ENCODE measurements at places on chromosomes 3 and 15.
A peak's percentile ranks its signal among the peaks of the same experiment; 100 is the strongest.

DNA sequence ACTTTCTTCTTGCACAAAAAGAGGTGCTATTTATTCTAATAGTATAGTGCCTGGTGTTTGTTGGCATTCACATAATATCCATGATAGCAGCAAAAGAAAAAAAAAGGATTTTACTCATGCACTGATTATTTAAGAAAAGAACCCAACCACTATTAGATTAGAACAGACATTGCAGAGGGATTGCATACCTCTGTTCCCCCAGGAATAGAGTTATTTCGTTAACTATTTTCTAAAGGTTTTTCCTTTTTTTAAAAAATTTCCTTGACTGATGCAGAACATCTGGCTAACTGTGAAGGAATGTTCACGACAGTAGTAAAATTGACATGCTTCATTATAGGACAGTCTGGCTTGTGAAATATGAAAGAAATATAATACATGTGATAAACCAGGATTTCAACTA lies 136.6 kb upstream of the PTX3 start:
- DNase-seq: no peak

- no peak for DNase-seq
Measured at GRCh38 chr3:161454615-161455014, 42.0 kb upstream of the OTOL1 start.

GRCh38 chr3:180624714-180625113 lies 22.8 kb downstream of the TTC14 start:
- no peak for DNase-seq

- DNase-seq: no peak
Measured at GRCh38 chr3:11808231-11808630, 38.5 kb downstream of the TAMM41 start.

- peak; percentile 77 for DNase-seq
Measured at GRCh38 chr15:77959432-77959879, 118.1 kb downstream of the TBC1D2B start.

DNA sequence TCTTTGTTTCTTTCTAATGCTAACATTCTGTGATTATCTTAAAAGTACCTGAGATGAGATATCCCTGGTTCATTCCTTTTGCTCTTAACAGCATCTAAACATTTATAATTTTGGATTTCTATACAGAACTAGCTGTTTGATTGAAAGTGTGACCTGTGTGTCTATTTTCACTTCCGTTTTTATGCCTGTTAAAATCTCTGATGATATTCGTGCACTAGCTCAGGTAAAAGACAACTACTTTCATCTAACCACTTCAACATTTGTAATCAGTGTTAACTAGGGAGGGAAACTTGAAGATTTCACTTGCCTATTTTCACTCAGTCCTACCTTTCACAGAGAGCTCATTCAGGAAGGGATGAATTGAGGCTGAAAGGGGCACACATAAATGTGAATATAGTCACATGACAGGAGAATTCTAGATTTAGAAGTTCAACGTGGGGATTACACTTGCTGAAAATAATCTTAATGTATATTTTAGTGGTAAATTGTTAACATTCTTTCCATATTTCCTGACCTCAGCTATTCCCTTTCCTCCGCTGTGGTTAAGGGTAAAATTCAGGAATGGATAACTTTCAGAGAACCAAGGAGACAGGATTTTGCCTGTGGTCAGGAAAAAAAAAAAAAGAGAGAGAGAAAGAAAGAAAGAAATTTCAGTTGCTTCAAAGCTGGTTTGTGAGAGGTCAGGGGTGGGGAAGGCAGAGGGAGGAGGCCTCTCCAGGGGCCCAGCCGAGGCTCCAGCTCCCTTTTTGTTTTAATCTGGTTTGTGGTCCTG lies 159.8 kb upstream of the TSC22D2 start:
- DNase-seq: no peak

DNA sequence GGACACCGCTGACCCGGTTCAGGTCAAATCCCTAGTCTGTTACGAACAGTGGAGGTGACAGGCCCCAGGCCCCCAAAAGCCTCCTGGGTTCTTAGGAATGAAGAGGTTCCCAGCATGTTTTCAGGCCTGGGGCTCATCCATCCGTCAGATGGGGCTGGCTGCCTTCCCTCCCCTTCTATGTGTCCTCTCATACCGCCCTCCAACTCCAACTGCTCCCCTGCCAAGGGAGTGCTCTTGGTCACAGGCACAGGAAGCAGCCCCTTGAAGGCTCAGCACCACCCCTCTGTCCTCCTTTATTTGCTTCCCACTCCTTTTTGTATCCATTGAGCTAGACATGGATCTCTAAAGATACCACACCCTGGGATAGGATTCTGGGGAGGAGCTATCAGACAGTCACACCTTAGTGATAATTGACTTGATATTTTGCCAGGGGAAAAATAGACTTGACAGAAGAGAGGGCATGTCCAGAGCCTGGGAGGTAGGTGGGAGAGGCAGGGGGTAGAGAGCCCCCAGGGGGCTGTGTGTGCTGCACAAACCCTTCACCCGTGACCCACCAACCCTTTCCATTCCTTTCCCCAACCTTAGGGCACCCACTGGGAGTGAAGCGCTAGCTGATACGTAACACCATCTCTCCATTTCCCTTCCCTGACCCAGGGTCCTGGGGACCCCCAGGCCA lies 10.7 kb upstream of the CSPG4 start:
- no peak for DNase-seq

DNA sequence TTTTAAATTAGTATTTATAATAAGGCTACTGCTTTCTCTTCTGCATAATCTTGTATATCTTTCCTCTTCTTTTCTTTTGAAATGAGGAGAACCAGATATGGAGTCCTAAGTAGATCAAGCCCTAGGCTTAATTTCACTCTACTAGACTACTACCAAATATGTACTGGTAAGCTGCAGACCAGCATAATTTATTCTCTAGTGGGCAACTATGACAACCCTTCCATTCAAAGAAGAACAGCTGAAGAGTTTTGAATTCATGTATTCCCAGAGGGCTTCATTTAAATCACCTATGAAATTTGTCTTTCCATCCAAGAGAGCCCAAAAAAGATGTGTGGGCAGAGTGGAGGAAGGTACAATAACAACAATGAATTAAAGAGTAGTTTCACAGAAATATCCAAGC lies 10.0 kb downstream of the RAD18 start:
- DNase-seq: no peak

GRCh38 chr3:150172356-150172755 lies 201.7 kb upstream of the PFN2 start:
- no peak for DNase-seq

DNA sequence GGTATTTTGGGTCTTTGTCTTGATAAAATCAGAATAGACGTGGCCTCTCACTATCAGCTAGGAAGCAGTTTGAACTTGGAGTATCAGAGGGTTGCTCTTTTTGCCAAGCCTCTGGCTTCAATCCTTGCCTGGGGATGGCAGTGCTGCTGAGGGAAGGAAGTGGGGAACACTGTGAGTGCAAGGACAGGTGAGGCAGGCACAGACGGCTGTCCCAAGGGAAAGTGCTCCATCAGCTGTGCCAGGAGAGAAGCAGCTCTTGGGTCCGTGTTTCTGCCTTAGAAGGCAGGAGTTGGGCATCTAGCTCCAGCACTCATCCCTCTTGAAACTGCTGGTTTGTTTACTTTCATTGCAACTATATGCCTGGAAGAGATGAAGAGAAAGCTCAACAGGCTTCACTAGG lies 33.2 kb downstream of the PML start:
- no peak for DNase-seq

All from CD4-positive, alpha-beta T cell treated with Interleukin-1 beta for 1 hour (primary cell).